ENCODE measurements at places on chromosomes 2 and 18. TPM values are rescaled to one million over a fixed set of nuclear protein-coding genes. Genes with fewer than 3 reads are reported as not detected.

The PREB gene
- 41.6 TPM for total RNA-seq

The WIPF1 gene
- 12.4 TPM for total RNA-seq

The REG1B gene
- not detected for total RNA-seq

The ALKAL2 gene
- total RNA-seq: 7.9 TPM

The RAB11FIP5 gene
- 26.7 TPM for total RNA-seq

The D2HGDH gene
- total RNA-seq: 18.3 TPM

The AGXT gene
- not detected for total RNA-seq

The CLEC4F gene
- total RNA-seq: 0.28 TPM

The GCC2 gene
- 27.6 TPM for total RNA-seq

DNA sequence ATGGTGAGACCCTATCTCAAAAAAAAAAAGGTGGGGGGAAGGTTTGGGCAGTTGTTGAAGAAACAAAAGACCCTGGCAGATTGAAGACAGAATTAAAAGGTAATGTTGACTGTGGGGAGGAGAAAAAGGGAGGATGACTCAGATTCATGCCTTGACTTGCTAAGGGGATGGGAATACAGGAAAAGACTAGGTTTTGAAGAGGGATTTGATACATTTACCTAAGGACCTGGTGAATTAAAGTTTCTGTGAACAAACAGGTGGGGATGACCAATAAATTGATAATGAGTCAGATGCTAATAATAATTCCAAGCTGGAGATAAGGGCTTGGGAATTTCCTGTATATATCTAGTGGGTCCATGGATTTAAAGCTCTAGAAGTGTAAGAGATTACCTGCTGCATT is 27.6 kb downstream of the TTR start:
- no peak for DNase-seq

DNA sequence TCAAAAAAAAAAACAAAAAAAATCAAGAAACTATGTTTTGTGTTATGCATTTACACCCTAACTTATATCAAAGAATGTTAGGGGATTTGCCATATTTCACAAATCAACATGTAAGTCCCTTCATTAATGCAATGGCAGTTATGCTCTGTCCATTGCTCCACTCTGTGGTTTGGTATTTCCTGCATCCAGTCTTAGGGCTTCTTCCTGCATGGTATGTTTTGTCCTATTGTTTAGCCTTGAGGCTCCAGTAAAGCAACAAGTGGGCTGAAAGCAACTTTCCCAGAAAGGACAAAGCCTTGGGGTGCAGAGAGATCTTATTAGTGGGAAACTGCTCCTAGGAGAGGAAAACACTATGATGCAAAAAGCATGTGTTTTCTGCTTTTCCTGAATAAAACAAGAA is 474.1 kb downstream of the IRS1 start:
- no peak for DNase-seq

DNA sequence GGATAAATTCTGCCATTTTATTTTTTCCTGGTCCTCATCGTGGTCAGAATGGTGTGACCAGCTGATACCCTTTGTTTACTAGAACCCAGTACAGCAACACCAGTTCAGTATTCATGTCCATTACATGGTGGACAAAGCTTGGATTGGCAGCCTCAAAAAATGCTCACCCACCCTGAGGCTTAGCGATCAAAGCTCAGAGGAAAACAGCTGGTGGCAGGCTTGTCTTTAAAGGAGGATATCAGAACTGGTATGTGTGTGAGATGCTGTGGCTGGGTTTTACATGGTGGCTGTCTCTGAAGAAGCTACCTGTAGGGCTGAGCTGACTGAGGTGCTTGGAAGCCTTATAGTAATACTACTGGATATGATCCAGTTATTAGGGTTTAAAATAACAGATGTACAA is 471.1 kb upstream of the MEX3C start:
- no peak for DNase-seq

DNA sequence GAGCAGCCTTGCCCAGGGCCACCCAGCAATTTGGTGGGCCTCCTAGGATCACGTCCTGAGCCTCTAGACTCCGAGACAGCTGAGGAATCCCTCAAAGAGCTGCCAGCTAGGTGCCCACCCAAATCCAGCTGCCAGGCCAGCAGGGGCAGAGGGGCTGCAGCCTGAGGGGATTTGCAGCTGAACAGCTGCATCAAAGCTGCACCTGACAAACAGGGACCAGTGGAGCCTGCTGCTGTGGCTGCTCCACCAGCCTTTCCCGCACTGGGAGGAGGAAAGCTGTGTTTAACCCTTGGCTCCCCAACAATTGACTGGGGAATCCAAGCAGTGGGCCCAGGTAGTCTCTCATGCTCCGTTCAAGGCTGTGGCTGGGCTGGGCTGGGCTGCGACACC is 8.2 kb downstream of the ADRA2B start:
- no peak for DNase-seq

DNA sequence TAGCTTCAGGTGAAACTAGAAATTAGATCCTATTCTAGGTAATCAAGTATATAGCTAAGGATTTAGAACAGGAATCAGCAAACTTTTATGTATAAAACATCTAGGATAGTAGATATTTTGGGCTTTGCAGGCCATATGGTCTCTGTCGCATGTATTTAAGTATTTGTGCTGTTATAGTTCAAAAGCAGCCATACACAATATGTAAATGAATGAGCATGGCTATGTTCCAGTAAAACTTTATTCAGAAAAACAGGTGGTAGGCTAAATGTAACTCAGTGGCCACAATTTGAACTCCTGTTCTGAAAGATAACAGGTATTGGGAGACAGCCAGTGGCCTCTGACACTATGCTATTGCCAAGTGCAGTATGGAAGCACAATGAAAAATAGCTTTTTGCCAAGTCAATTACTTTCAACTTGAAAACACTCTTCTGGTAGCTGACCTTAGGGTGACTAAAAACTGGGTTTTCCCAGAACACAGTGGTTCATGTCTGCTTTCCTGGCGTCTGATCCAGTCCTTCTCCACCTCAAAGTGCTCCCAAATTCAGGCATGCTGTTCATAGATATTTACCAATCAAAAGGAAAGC is 304.7 kb upstream of the SYT4 start:
- peak; percentile 23 for DNase-seq

- DNase-seq: no peak
These were observed 16.2 kb downstream of the CHST10 start for GRCh38 chr2:100401268-100401667.

- no peak for DNase-seq
These were observed 23.7 kb upstream of the AP1S3 start for GRCh38 chr2:223860809-223861738.

GRCh38 chr2:168200930-168201583 is 46.3 kb downstream of the STK39 start:
- no peak for DNase-seq

DNA sequence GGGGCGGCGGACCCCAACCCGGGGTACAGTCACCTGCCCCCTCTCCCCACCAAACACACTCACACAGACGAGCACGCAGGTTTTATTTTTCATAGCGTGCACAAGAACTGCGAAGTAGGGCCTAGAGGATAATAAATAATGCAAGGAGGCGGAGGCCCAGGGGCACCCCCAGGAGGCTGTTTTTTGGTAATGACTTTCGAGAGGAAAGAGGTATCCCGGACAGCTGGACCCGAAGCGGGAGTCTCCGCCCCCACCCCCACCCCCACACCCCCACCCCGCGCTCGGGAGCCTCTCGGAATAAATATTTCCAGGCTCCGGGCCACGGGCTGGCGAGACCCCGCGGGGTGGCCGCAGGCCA is 3.4 kb downstream of the CYP26B1 start:
- DNase-seq: peak; percentile 70

GRCh38 chr2:76930056-76930744 is 592.0 kb downstream of the LRRTM4 start:
- no peak for DNase-seq

DNA sequence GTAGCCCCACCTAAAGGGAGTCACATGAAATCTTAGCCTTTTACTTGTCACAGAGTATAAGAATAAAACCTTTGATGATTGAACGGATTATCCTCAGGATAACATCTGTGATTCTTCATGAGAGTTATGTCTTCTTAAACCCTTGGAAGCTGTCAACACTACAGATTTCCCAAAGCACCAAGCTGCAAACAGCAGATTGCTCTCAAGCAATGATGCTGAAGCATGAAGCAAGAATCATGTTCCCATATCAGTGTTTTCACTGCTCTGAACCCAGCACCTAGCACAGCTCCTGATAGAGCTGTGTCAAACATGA is 47.6 kb upstream of the CELF4 start:
- no peak for DNase-seq

DNA sequence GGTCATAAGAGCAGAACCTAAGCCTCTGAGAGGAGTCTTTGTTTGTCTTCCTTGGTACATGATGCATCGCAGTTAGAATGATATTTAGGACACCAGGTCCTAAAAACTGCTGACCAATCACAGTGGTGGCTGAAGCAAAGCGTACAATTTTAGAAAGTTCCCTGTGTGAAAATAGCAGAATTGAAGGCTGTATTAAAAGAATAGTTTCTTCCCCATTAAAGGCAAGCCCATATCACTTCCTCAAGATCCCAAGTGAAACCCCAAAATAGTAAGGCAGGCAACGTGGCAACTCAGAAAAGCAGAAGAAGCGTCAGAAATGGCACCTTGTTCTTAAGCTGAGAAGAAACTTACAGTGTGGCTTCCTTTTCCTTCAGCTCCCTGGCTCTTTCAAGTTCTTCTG is 154.8 kb upstream of the PGAP1 start:
- DNase-seq: no peak

DNA sequence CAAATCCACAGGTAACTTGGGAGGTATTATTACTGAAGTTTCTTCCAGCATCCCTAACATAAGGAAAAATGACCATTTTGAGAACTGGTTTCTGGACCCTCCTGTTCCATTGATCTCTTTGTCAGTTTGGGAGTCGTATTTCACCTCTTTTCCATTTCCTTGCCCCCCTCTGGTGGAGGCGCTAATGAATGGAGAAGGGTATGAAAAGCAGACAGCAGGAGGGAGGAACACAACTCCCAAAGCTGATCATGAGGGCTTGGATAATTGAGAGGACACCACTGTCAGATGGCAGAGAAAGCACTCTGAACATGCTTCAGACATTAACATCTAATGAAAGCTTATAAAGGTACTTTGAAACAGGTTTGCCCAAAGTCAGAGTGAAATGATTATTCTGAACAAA is 56.6 kb upstream of the TLK1 start:
- no peak for DNase-seq

GRCh38 chr2:52097071-52097470 is 1065.1 kb upstream of the NRXN1 start:
- no peak for DNase-seq

Measured in heart right ventricle (tissue), 16 donors.